ENCODE measurements at places on chromosomes 7 and 10.

DNA sequence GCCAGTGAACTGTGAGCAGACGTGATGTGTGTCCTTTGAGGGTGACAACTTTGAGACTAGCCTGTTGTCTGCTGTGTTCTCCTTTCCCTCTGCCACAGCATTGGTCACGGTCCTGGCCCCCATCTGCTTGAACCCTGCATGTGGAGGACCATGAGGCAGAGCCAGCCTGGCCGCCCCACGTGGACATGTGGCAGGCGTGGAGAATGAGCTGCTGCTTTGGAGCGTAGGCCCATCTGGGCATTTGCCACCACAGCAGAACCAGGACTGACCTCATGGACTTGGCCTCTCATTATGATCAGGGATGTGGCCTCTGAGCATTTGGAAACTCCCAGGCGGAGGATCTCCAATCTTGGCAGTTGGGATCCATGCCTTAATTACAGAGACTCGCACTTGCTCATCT lies 448.5 kb downstream of the TCERG1L start:
- DNase-seq: no peak

DNA sequence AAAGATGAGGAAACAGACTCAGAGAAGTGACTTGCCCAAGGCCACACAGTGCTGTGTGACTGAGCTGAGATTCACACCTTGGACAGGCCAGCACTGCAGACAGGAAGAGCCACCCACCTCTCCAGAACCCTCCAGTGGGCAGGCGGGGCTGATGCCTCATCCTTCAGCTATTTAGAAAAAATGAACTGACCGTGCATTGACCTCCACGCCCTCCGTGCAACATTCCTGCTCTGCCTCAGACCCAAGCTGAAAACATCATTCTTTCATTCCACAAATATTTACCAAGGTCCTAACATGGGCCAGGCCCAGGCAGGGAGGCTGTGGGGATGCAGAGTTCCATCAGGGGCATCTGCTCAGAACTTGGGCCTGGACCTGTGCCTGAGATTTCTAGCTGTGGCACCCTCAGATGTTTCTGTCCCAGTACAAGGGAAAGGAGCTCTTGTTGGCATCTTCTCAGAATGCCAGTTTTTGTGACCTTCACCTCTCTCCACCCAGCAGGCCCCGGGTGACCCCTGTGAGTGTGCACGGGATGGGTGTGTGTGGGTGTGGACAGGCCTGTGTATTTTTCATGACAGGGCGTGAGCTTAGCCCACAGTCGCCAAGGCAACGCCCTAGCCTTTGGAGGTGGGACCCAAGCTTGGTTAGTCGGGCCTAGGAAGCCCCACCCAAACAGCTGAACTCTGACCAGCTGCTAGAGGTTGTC lies 6.5 kb downstream of the VSIR start:
- DNase-seq: no peak

DNA sequence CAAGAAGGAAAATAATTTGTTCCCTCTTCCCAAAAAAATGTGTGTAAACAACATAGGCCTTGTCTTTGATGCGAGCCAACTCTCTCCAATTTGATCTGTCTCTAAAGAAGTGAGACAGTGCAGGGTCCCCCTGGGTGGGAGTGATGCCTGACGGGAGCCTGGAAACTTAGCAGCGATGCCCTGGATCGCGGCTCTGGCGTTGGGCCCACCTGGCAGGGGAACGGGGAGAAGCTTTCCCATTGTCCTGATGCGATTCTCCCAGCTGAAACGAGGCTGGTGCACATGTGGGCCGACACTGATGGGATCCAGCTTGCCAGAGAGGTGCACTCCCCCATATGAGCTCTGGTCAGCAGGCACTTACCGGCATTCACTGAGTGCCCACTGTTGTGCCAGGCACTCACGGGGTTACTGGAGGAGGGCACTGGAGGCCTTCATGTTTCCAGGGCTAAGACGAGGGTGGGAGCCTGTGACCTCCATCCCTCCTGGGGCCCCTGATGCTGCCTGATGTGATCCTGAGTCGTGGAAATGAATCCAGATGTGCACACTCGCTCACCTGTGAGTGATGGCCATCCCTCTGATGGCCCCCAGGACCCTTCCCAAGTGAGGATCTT lies 132.8 kb downstream of the PTPN20 start:
- peak; percentile 13 for DNase-seq

DNA sequence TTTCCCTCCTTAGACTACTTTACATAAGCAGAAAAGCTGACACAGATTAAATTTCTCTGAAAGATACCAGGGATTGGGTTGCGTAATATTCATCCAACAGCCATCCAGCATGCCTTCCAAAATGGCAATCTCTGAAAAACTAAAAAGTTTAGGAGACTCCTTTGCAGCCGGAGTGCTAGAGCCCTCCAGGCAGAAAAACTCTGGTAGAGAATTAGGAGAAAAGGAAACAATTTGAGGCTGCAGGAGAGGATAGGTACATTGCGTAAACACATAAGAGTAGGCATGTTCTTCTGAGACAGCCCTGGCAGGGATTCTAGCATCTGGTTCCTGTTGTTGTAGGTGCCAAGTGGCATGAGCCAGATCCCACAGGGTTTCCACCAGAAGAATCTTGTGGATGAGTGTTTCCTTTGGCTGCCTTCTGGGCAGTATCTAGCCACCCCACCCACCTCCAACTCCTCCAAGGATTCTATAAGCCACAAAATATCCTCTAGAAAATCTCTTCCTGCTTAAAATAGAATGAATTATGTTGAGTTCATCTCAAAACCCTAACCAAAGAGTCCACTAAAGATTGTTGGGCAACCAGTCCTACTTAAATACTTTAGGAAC lies 402.4 kb downstream of the HGF start:
- peak; percentile 28 for DNase-seq

- DNase-seq: no peak
Measured at GRCh38 chr7:17646253-17646956, 293.9 kb downstream of the SNX13 start.

GRCh38 chr7:127782075-127782474 lies 130.1 kb downstream of the SND1 start:
- no peak for DNase-seq

- no peak for DNase-seq
Measured at GRCh38 chr7:106365252-106366005, 80.6 kb upstream of the NAMPT start.

DNA sequence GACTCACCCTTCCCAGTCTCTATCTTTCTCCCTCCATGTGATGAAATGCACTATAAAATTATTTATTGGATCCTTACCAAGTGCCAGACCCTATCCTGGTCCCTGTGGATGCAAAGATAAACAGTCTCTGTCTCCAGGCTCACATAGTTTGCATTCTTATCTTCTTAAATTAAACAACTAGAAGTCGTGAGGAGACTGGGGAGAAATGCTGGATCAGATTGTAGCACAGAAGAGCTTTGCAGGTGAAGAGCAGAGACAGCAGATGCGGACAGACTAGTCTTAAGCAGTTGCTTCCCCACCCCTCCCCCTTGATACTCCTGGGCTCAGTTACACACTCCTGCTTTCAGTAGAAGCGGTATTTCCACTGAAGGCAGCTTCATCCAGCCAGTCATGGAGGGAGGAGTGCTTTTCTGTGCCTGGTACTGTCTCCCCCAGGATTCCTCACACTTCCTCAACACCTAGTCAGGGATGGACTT lies 20.8 kb upstream of the CDK1 start:
- no peak for DNase-seq

DNA sequence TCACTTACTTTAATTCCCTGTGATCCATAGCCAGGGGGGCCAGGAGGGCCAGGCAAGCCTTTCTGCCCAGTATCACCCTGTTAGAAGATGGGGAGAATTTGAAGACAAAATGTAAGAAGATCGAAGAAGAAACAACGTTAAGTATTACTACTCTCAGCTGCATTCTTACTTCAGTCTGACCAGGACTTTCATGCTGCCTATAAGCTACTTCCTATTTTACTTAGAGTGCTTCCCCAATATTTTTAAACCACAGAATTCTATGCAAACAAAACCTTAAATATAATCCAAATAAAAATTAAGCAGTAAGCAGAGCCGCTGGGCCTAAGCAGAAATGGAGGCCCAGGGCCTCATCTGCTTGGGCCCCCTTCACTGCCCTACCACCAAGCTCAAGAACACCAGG lies 117.8 kb downstream of the COL28A1 start:
- no peak for DNase-seq

DNA sequence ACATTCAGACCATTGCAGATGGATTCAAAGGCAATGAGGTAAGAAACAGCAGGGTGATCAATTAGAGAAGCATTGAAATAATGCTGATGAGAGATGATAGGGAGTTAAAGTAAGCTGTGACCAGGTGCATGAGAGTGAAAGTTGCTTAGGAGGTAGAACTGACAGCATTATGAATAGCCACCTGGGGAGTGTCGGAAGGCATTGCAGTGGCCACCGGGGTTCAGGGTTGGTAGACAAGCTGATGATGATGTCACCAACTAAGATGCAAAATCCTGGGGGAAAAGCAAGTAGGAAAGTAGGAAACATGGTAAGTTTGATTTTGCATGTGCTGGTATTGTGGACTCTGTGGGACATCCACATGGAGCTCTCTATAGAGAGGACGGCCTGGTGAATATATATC lies 211.9 kb upstream of the ETV1 start:
- DNase-seq: no peak

- no peak for DNase-seq
Measured at GRCh38 chr7:8121243-8121642, 140.7 kb downstream of the ICA1 start.

GRCh38 chr7:45645141-45645969 lies 71.2 kb downstream of the ADCY1 start:
- DNase-seq: no peak

DNA sequence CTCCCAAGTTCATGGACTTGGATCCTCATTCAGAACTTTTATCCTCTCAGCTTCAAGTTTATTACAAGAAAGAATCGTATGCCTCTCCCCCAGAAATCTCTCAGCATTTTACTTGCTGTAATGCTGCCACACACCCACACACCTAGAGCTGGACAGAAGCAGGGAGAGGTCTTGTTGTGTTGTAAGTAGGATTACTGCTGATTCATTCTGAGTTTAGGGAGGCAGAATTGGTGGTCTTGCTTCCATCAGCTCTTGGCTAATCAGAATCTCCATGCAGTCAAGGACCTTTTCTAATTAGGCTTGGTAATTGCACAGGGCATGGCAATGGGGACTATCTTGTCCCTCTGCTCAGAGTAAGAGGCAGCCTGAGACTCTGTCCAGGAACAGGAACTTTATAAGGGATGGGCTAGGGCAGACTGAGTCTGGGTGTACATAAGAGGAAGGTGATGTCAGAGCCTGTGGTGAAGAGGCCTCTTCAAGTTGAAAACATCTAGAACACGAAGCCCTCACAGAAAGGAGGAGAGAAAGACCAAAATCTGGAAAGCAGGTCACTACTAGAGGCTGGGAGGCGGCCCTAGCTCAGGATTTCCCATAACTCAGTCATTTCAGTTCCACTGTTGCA lies 7.0 kb upstream of the PTPRE start:
- no peak for DNase-seq
